Posterior cingulate gyrus (tissue), 11 donors: ENCODE measurements at places on chromosomes 4 and X.

- DNase-seq = no peak
Measured at GRCh38 chr4:107593230-107593629, 126.8 kb downstream of the PAPSS1 start.

DNA sequence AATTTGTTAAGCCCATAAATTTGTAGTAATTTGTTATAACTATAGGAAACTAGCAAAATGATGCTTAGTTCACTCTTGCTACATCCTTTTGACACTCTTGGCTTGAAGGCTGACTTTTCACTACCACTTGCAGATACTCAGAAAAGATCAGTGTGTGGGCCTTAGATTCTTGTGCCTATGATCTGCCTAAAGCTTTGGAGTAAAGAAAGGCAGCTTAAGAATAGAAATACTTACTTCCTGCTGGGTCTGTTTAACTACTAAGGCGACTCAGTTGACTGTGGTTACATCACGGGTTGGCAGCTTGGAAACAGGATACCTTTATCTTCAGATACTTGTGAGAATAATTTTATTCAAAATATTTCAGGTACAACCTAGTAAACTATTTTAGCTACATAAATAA lies 201.4 kb upstream of the FMR1 start:
- DNase-seq = no peak

DNA sequence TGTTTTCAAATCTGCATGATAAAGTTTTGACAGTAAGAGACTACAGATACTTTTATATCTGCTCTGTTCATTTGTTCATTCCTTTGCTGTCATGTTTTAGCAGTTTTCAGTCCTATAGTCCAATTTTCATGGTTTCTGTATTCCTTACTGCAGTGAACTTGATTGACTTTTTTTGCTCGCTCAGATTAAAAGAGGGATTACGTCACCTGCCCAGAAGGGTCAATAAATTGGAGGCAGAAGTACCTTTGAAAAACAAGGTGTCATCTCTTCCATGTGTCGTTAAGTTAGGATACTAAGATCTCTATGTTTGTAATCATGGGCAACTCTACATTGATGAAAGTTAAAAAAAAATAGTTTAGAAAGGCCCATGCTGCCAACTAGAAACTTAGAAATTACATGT lies 250.1 kb upstream of the SMIM31 start:
- DNase-seq = no peak

GRCh38 chrX:48490661-48491060 lies 14.7 kb downstream of the FTSJ1 start:
- no peak for DNase-seq

- no peak for DNase-seq
Measured at GRCh38 chr4:94507708-94508107, 56.0 kb downstream of the PDLIM5 start.

DNA sequence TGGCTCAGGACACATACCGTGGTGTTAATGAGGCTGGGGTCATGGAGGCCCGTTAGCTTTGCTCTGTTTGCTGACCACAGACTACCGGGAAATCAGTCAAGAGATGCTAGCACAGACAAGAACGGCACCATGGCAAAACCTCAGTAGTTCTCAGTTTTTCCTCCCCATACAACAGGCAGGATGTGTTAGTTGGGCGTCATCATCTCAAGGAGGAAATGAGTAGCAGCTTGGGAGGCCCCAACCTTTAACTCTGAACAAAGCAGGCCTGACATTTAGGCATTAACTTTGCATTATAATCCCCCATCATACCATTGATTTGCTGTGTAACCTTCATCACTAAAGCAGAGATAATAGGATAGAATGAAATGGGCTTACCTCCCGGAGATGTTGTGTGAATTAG lies 714.2 kb downstream of the RPA4 start:
- DNase-seq = no peak

DNA sequence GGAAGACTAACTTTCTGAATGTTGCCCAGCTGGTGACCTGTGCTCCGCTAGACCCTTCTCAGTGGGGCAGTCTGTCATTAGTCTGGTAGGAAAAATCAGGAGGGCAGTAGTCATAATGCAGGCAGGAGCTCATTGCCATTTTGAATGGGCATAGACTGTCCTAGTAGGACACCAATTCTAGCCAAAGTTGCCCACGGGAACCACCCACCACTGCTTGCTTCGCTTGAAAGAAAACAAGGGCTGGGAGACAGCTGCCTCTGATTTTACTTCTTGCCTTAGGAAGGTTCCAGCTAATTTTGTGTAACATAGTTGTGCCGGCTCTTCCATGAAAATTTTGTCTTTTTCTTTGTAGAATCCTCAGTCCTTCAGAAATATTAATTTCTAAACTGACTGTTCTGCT lies 23.3 kb downstream of the HOPX start:
- peak; percentile 90 for DNase-seq

DNA sequence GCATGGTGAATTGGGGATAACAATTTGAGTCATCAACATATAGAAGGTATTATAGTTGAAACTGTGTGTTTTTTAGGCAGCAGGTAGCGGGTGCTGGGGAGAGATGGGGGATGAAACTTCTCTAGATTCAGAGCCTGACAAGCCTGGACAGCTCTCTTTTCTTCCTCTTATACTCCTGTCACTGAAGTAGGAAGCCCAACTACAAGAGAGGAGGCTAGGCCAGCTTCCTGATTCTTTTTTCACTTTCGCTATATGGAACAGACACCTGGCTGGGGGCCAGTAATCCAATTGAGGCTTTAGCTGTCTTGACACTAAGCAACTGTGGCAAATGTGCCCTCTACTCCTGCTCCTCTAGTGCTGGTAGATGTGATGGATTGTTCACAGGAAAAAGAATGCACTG lies 69.2 kb downstream of the PHKA1 start:
- DNase-seq = peak; percentile 46

GRCh38 chrX:35439692-35440091 lies 358.4 kb upstream of the MAGEB16 start:
- no peak for DNase-seq

DNA sequence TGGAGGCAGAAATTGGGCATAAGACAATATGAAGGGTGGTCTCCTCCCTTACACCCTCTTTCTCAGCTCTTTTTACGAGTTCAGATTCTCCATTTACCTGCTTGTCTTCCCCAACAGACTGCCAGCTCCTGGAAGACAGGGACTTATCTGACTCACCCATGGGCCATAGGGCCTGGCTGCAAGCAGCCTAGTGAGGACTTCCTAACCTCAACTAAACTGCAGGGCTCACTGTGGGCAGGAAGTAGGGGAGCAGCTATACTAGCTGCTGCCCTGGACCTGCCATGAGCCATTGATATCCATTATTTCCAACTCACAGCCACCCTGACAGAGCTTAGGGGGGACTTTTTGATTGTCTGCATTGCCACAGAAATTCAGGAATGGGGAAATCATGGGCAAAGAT lies 11.5 kb upstream of the ZNF718 start:
- no peak for DNase-seq

GRCh38 chr4:74152836-74153235 lies 5.1 kb upstream of the MTHFD2L start:
- no peak for DNase-seq

- no peak for DNase-seq
Measured at GRCh38 chr4:108804648-108805273, 41.9 kb upstream of the ETNPPL start.

- DNase-seq = no peak
Measured at GRCh38 chrX:41005445-41005992, 79.7 kb upstream of the USP9X start.

- DNase-seq = no peak
Measured at GRCh38 chrX:34299451-34299967, 167.4 kb upstream of the FAM47A start.

DNA sequence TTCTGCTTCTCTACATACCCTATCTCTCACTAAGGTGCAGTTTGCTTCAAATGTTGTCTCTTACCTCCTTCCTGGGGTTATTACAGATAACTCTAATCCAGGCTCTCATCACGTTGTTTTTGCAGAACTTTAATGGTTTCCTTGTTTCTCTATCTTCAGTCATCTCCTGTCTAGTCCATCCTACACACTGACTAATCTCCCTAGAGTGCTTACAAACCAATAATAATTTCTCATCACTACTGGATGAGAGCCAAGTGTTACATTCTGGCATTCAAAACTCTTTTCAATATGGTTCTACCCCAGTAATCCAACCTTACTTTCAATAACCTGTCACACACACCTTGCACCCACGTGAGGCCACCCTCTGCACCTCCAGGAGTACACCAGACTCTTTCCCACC lies 86.1 kb downstream of the SYNPO2 start:
- DNase-seq = no peak

DNA sequence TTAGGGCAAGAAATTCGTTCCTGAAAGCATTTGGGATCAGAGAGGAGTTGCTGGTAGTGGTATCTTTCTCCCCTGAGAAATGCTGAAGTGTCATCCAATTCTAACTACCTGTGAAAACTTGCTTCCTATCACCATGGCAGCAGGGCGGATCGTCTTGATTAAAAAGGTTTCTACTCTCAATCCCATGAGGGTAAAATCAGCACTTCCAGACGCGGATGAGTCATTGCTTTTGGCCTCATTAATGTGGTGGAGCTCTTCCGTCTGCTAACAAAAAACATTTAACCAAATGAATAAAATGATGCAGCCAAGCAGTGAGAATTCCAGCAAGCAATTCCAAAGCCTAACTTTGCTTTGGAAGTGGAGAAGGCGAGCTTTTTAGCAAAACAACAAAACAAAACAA lies 325.6 kb downstream of the CAMK2D start:
- DNase-seq = no peak

GRCh38 chrX:87961471-87961870 lies 443.9 kb downstream of the KLHL4 start:
- DNase-seq = no peak
